ENCODE measurements at places on chromosomes 1 and 21. TPM values are rescaled to one million over a fixed set of nuclear protein-coding genes. Genes with fewer than 3 reads are reported as not detected.

Gene SPTA1
- total RNA-seq, result under 0.01 TPM

Gene SLC6A9
- 7.2 TPM for total RNA-seq

Gene NOTCH2
- total RNA-seq, result 60.5 TPM

Gene SIM2
- total RNA-seq, result under 0.01 TPM

Gene C4BPA
- not detected for total RNA-seq

Gene DISP3
- 0.09 TPM for total RNA-seq

Gene RORC
- total RNA-seq, result not detected

Gene NECTIN4
- total RNA-seq, result 0.19 TPM

Gene GUCA2B
- not detected for total RNA-seq

Gene ETNK2
- total RNA-seq, result 7.5 TPM

Gene LCE3E
- not detected for total RNA-seq
